Inflammatory macrophage treated with lipopolysaccharide for 4 hours (primary cell): ENCODE measurements at places on chromosomes 5 and 9.
A peak's percentile ranks its signal among the peaks of the same experiment; 100 is the strongest.

DNA sequence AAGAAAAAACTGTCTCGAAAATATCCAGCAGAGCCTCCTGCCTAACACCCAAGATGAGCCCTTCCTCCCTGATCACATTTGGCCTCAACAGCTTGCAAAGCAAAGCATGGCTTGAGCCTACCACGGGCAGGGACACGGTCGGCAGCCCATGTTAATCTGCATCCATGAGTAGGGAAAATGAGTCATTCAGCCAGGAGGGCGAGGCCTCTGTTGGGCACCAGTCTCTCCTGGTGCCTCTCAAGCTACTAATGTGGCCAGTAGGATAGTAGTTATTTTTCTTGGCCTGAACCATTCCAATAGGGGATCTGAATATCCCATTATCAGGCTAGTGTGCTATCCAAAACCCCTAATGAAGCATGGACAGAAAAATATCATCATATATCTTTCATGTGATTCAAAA is 43.0 kb upstream of the SHB start:
- no peak for DNase-seq

DNA sequence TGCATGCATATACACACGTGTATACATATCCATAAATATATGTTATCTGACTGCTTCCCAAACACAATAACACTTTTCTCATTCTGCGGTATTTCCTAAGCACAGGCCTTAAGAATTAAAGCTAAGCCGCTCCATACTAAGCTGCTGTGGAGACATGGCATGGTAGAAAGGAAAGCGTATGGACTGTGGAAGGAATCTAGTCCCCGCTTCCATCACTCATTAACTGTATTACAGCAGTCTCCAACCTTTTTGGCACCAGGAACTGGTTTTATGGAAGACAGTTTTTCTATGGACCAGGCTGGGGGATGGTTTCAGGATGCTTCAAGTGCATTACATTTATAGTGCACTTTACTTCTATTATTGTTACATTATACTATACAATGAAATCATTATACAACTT is 11.3 kb downstream of the CDKL3 start:
- DNase-seq, result no peak

DNA sequence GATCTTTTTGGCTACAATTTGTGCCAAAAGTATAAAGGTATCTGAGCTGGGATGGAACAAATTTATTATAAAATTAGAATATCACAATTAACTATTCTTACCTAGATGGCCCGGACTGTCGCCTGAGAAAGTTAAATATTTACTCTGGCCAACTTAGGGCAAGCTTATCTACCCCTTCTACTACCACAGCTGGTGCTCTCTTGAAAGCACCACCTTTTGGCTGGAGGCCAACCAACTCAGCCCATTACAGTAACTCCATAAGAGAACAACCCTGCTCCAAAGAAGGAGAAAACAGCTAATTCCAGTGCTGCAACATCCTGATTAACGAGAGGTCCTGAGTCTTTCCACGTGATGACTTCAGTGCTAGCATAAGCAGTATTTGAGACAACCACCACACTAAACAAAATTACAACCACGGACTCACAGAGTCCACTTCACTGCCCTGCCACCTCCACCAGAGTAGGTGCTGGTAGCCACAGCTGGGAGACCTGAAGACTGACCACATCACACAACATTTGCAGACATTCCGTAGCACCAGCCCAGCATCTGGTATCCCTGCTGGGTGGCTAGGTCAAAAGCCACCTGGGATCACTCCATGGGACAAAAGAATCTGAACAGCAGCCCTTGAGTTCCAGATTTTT is 43.2 kb downstream of the RGMB start:
- no peak for DNase-seq

DNA sequence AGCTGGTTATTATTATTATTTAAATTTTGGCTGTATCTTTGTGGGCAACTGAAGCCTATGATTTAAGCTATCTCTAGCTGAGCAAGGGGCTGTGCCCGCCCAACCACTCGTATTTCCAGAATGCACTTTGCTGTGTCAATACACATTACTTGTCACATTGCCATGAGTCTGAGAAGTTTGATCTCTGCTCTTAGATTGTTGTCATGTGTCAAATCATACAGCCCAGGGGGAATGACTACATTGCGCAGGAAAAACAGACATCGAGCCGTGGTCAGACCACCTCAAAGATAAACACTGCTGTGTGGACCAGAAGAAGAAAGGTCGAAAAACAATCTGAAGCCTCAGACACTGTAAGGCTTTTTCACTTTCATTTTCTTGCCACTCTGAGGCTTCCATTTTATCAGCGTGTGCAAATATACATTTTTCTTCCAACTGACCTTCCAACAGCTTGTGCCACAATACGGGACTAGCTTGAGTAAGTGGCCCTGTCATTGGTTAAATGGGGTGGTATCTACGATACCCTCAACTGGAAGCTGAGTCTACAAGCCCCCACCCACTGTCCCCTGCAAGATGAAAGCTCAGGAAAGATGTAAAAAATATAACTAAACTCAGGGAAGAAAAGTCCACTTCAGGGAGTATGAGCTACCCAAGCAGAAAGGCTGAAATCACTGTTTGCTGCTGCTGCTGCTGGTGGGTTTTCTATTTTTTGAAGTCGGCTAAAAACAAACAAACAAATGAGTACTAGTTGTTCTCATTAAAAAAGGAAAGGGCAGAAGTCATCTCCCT is 603.0 kb downstream of the BNC2 start:
- no peak for DNase-seq

DNA sequence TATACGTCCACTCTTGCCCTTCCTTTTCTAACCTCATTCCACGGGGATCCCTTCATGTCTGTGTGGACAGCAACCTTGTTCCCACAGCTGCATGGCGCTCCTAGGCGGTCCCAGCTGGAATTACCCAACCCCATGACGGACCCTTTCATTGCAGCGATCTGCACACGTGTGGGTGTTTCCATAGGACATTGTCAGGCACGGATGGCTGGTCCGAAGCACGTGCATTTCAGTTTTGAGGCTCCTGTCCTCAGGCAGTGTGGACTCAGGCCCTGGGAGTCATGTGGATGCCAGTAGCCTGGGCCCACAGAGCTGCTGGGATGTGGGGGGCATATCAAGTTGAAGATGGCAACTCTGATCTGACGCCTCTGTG is 15.0 kb downstream of the CARD19 start:
- peak; percentile 19 for DNase-seq

DNA sequence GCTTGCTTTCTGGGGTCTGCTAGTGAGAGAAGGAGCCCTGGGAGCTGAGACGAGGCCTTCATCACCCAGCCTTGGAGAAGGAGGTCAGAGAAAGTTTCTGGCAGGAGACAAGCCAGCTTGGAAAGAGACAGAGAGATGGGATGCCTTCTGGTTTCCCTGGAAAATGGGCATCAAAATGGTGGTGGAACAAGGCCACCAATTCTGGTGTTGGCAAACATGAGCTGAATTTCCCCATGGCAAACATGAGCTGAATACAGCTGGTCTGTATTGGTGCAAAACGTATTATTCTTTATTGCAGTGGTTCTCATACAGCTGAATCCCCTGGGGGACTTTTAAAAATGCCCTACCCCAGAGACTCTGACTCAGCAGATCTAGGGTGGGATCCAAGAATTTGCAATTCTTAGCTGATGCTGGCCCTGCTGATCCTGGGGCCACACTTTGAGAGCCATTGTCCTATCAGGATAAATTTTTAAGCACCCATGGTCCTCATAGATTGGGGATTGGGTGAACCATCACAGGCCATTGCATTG is 39.1 kb upstream of the S1PR3 start:
- DNase-seq, result no peak

GRCh38 chr9:23594421-23594820 is 231.6 kb downstream of the ELAVL2 start:
- no peak for DNase-seq

DNA sequence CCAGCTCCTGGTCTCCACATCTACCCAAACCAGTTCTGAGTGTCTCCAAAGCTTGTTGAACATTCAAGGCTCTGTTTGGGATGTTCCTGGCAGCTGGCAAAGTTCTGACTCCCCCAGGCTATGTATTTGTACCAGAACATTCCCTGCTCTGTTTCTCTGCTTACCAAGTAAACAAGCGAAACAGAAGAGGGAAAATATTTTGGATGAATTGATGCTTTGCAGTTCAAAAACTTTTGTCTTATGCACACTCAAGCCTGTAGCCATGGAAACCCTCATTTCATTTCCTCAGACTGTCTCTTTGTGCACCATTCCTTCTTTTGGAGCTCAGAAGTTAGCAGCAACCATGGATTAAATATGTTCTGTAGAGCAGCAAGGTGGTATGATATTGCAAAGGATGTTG is 145.8 kb downstream of the ACTL7B start:
- DNase-seq, result no peak

DNA sequence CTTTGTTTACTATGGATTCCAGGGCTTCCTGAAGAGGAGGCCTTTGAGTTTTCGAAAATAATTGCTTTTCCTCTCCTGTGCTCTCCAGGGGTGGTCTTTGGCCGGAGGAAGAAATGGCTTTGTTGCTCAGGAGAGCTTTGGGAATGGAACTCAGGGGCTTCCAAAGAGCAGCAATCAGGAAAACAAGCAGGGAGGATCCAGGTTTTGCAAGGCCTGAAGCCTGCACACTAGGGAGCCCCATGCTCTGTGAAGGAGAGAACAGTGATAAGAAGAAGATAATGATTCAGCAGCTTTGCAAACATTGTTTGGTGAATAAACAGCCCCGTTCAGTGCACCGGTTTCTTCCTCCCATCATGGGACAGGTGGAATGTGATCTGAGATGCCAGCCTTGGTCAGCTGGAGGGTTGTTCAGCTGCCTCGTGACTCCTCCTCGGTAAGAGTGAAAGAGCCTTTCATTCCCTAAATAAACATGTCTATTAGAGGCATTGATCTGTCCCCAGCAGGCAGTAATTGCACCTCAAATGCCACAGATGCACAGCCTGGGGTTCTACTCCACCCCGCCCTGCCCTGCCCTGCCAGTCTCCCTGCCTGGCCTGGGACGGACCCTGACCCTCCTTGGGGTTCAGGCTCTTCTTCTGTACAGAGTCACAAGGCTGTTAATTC is 11.5 kb upstream of the ALDH1B1 start:
- DNase-seq, result no peak

- DNase-seq, result no peak
Measured at GRCh38 chr5:11852717-11853087, 51.5 kb downstream of the CTNND2 start.

- no peak for DNase-seq
Measured at GRCh38 chr5:179771311-179771895, 22.4 kb upstream of the LTC4S start.

DNA sequence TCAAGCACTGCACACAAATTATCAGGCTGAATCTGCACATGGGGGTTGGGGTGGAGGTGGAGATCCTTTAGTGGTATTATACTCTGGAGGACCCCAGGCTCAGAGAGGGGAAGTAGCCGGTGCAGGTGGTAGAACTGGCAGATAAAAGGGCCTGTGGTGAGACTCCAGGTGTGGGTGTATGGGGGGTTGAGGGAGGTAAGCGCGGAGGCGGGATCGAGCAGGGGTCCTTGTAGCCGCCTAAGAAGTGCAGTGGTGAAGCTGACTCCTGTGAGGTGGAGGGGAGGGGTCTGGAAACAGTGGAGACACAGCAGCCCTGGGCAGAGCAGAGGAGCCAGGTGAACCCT is 841 bp downstream of the ACSL6 start:
- DNase-seq, result no peak

DNA sequence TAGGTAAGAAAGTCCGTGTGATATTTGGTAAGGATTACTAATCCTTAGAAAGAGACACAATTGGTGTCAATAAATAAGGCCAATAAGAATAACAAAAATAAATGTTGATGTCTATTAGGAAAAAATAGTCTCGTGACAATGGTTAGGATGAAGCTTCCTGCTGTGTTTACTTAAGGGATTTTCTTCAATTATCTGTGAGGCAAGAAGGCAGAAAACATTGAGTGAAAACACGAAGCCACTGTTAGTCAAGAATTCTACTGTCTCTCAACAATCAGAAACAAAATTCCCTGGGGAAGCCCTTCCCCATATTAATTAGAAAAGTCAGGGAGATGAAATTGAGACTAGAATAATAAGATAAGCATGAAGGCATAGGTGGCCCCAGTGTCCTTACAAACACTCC is 149.0 kb downstream of the SYK start:
- DNase-seq, result no peak

DNA sequence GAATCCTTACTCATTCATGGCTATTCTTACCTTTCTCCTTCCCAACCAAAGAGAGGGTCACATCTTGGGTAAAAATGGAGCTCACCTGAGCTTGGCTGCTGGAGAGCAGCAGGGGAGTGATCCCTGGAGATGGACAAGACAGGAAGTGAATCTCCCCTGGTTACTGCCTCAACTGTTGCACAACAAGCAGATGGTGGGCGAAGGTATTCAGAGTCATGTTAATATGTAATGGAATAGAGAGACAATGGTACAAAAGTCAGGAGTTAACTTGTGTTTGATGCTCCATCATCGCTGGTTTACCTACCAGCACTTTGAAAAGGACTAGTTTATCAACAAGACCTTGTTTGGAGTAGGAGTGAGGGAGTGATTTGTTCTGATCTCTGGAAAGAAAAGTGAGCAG is 13.0 kb upstream of the PLPP1 start:
- DNase-seq, result no peak

GRCh38 chr9:95460518-95461164 is 56.1 kb downstream of the PTCH1 start:
- DNase-seq, result no peak
